ENCODE measurements at places on chromosomes 2 and 18.
A peak's percentile ranks its signal among the peaks of the same experiment; 100 is the strongest.

- DNase-seq, result no peak
Measured at GRCh38 chr2:134692499-134692898, 26.3 kb downstream of the TMEM163 start.

DNA sequence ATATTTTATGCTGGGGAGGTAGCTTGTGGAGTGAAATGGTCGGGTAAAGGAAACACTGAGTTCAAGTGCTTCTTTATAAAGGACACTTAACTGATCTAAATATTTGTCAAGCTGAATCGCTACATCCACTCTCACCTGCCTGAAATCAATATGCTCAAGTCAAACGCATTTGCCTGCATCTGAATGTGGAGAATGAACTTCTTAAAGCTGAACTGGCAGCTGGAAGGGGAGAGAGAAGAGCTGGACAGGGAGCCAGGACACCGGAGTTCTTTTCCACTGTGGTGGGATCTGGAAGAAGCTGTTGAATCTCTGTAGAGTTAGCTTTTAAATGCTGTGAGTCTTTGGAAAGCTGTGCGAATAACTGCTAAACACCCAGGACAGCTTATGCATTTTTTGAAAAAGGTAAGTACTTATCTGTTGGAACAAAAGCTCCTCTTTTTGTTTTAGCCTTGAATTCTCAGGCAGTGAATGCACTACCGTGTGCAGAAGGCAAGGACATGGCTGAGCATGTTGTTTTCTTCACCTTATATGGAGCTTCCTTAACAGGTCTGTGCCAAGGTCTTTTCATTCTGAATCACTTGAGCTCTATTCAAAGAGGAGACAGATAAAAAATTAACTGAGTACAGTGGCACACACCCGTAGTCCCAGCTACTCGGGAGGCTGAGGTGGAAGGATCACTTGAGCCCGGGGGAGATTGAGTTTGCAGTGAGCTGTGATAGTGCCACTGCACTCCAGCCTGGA lies 74.2 kb upstream of the KLF7 start:
- no peak for DNase-seq

DNA sequence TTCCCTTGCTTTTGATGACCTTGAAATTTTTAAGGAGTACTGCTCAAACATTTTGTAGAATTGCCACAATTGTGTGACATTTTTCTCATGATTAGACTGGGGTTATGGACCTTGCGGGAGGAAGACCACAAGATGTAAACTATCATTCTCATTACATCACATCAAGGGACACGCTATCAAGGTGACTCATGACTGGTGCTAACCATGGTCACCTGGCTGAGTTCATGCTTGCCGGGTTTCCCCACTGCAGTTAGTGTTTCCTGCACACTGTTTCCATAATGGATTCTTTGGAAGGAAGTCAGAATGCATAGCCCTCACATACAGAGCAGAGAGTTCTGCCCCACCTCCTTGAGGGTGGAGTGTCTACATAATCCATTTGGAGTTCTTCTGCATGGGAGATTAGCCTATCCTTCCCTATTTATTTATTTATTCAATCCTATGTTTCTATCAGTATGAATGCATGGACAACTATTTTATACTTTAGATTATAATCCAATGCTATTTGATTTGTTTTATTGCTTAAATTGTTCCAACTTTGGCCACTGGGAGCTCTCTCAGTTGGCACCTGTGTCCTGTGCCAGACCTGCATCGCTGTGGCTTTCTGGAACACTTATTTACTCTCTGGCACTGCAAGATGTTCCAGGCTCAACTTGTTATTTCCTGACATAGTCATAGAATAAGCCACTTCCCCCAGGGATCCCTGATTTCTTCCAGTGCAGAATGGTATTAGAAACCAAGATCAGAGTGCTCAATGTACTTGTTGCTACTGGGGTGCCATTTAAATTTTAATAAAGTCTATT lies 6.0 kb downstream of the MC2R start:
- no peak for DNase-seq

DNA sequence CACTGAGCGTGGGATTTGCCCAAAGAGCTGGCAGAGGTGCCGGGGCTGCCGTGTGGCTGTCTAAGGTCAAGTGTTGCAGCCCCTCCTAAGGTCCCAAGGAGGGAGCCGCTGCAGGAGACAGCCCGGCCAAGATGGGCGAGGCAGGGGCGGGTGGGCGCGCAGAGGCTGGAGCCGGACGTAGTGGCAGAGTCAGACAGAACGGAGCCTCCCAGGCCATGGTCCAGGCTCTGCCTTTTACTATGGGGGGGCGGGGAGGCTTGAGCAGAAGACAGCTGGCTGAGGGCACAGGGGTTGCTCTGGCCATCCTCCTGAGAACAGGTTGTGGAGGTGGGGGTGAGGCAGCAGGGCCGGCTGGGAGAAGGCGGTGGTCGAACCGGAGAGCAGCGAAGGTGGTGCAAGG lies 27.5 kb upstream of the PRLH start:
- DNase-seq, result no peak

- no peak for DNase-seq
Measured at GRCh38 chr2:8170552-8171327, 511.1 kb upstream of the ID2 start.

- no peak for DNase-seq
Measured at GRCh38 chr2:84700006-84700405, 180.9 kb downstream of the TRABD2A start.

DNA sequence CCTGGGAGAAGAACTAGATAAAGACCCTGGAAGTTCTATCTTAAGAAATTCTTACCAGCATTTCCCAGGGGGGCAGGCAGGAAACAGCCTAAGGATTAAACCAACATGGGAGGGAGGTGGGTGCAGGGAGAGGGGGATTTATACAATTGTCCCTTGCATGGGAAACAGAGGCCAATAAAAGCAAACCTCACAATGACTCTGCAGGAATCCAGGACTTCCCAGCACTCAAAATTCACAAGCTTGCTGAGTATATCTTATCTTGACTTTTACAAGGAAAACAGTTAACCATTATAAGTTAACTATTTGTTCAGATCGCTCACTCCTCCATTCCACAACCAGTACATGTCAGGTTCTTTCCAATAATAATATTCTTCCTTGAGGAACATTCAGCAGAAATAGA lies 241.3 kb downstream of the MREG start:
- DNase-seq, result no peak

DNA sequence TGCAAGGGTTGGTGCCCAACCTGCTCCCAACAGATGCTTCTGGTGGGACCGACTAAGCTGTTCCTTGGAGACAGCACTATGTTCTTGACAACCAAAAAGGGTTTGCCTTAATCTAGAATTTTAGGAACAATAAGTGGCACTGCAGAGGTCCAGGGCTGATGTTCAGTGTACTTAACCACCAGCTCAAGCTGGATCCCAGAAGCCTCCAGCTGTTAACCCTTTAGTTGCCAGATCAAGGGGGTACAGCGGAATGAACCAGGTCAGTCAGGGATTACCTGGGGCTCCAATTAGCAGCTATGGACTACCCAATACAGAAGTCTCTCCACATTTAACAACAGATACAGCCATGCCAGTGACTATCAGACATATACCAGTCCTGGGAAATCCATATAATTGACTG lies 3.5 kb downstream of the GPR75 start:
- DNase-seq, result no peak

DNA sequence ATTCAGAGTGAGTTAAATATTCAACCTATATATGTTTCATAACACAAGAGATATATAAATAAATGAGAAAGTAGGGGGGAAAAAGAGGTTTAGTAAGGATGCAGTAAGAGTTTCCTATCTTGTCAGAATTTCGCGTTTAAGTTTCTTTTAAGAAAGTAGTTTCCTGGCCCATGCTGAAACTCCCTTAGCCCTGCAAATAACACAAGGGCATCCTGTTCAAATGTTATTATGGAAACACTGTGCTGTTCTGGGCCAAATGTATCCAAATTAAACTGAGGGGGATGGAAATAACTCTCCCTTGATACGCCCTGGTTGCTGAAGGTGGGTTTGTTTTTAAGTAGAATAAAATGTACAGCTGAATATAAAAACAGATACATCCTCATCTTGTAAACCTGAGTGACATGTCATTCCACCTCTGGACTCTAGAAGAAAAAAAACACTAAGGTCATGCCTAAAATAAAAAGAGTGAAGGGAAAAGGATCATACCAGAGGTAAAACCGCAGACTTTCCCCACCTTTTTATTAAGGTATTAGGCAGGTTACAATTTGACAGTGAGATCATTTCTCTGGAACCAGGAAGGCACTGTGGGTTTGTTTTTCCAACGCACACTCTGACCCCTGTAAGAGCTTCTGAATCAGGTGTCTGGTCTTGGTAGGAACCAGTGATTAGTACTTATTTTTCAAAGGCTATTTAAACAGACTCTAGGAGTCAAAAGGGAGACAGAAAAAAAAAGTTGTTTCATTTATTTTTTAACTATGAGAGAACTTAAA lies 16.7 kb downstream of the BCL2 start:
- no peak for DNase-seq

- peak; percentile 76 for DNase-seq
Measured at GRCh38 chr2:1227274-1227900, 185.9 kb upstream of the TPO start.

DNA sequence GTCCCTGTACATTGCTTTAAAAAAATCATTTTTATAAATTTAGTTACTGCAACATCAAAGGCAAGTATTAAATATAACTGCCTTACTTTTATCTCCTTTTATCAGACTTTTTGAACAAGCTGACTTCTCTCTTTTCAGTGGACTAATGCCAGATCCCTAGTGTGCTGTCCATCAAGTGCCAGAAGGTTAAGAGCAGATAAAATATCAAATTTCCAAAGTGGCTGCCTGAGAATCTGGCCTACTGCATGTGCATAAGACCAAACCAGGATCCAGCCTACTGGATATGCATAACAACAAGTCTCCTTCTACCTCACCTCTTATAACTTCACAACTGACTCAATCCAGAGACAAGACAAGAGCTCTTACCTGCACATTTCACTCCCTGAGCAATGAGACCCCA lies 59.8 kb upstream of the CHRNA1 start:
- no peak for DNase-seq

DNA sequence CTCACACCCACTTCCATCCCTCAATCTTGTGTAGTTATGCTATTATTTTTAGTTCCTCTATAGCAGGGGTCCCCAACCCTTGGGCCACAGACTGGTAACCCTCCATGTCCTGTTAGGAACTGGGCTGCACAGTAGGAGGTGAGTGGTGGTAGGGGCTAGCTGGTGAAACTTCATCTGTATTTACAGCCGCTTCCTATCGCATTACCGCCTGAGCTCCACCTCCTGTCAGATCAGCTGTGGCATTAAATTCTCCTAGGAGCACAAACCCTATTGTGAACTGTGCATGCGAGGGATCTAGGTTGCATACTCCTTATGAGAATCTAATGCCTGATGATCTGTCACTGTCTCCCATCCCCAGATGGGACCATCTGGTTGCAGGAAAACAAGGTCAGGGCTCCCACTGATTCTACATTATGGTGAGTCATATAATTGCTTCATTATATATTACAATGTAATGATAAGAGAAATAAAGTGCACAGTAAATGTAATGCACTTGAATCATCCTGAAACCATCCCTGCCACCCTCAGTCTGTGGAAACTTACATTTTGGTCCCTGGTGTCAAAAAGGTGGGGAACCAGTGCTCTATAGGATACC lies 1.6 kb upstream of the RAB11FIP5 start:
- DNase-seq, result no peak

DNA sequence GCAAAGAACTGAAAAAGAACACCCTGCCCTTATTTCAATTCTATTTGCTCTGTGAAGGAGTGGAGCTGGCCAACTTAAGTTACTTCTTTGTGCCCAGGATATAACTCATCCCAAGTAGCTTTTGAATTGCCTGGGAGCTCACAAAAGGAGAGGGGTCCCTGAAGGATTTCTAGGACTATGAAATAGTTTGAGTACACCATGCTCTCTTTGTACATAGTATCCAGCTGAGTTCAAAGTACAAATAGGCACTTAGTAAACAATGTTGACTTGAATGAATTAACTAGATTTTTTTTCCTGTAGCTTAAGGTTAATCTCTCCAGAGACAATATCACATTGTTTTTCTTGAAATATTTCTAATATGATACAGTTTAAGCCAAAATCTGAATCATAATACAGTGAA lies 47.7 kb downstream of the ZC3H15 start:
- DNase-seq, result no peak

DNA sequence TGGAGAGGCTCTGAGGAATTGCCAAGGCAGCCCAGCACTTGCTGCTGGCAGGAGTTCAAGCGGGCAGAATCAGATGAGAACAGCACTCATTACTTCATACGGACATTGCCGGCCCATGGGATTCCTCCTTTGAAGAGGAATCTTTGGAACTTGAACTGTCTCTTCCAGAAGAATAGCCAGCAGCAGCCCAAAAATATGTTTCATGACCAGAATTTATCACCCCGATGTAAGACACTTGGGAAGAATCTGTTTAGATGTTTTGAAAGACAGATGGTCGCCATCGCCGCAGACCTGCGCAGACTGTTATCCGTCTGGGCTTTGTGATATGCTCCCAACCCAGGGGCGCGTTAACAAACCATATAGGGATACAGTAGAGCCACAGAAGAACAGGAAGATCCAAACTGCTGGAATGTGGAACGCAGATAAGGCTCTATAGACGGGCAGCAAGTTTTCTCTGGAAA lies 3.7 kb upstream of the ADI1 start:
- DNase-seq, result no peak

DNA sequence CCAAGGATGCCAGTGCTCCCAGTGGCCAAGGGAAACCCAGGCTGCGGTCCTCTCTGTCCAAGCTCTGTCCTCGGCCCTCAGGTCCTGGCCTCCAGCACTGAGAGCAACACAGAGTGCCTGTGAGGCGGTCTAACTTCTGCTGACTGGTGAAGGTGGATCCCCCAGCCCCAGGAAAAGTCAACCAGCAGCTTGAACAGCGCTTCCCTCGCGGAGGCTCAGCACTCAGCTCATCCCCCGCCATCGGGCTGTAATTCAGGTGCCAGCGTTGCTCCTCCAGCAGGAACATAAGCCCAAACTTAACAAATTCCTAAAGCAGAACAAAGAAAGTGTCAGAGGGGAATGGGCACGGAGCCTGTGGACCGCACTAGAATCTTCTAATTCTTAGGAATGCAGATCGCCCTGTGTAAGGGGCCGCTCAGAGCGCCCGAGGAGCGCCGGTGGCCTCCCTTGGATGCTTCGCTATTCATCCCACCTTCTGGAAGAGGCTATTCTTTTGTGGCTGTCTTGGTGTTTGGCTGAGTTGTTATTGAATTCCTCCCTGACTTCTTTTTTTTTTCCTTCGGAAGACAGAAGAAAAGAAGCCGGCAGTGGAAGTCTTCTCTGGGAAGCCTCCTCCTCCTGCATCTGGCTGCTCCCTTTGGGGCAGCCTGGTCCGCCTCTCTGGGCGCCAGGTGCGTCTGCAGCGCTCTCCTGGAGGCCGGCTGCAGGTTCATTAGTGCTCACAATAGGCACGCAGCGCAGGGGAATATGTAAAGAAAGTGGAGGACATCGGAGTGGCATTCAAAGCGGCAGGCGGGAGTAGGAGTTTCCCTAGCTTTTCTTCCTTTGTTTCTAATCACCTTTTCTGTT lies 905.6 kb downstream of the TSN start:
- no peak for DNase-seq

DNA sequence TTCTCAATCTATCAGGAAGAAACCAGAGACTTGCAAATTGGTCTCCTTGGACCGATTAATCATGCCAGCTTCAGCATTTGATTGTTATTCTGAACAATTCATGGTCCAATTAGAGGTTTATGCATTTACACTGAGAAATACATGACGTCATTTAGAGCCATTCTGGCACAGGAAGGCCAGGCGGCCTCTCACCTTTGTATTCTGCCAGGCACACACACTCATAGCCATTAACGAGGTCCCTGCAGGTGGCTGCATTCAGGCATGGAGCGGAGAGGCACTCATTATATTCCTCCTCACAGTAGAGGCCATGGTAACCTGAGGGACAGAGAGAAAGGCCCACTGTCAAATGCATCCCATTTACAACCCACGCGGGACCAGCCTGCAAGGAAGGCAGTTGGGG lies 146.8 kb upstream of the PID1 start:
- peak; percentile 76 for DNase-seq

Measured in NCI-H187 treated with DMSO at 0.1 percent for 48 hours (cell line).